ENCODE measurements at places on chromosomes 12 and 14.

DNA sequence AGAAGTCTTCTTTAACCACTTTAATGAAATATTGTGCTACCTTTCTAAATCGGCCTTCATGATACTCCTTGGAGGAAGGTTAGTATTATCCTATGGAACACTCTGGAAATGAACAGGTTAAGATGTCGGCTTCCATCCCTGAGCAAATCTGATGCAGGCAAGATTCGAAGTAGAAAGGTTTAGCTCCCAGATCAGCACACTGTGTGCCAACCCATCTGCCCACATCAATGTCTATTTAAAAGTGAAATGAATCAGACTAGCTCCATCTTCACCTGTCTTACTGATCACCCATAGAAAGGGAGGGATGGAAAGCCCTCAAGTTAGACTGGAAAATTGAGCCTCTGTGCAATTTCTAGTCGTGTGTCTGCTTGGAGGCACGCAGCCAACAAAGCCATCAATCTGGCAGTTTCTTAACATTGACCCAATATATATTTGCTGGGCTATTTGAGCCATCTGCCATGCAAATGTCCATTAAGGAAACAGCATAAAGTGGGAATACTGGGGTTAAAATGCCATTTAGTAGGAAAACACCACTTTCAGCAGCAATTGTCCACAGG, 506.1 kb downstream of the RMST start:
- DNase-seq = no peak

DNA sequence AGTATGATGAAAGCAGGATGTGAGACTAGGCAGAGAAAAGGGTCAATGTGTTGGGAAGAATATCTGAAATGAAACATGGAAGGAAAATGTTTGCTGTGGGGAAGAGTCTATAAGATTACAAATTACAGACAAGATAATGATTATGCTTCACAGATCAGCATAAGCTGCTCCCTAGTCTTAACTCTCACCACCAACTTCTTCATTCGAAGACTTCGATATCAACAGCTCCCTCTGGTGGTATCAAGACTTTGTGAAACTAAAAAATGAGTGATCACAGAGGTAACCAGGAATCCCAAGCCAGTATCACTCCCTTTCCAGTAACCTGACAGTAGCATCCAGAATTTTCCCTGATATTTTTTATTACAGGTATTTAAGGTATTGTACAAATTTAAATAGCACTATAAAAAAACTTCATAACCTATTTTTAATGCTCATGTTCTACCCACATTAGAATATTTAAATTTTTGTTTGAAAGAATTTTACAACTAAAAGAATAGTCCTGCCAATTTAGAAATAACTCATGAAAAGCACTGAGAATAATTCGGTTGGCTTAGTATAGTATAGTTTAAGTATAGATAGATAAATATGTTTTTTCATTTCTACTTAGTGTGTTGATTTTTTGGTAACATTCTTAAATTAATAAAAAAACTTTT, 84.4 kb downstream of the C2CD5 start:
- DNase-seq = no peak

- no peak for DNase-seq
Observed at GRCh38 chr12:125015680-125016310, 22.4 kb downstream of the BRI3BP start.

DNA sequence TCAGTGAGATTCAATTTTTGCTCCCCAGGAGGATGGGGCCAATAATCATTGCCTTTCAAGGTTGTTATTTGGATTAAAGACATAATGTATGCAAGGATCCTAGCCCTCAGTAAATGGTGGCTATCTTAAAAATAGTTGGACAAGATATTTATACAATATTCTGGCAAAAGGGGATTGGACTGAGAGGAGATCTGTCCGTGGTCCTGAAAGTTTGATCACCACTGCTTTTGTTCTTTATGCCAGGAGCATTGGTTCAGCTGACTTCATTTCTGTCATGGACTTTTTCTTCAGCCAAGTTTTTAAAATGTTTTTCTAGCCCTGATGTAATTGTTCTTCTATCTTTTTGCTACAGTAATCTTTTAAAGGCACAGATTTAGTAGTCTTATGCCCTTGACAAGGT, 70.2 kb upstream of the TCL1A start:
- DNase-seq = no peak
